ENCODE measurements at places on chromosomes 12 and 14.

- no peak for DNase-seq
These were observed 86.9 kb upstream of the STXBP6 start for GRCh38 chr14:25136811-25137210.

DNA sequence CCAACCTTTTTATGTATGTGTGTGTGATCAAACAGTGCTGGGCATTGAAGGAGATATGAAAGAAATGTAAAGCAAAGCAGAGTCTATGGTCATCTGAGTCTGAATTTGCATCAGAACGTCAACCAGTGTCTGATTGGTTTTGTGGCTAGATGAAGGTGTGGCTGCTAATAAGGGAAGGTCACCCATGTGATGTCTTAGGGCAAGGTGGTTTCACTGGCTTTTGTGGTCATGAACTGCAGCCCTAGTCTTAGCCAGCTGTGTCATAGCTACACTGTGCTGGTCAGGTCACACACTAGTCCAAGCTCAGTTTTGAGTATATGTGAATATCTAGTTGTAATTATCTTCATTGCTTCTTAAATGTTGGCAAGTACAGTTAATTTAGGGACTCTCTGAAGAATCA lies 105.8 kb downstream of the TGFB3 start:
- peak; percentile 64 for DNase-seq

GRCh38 chr14:103738701-103739451 lies 23.3 kb downstream of the ZFYVE21 start:
- DNase-seq = no peak

GRCh38 chr12:121795034-121795968 lies 1.8 kb upstream of the RHOF start:
- DNase-seq = peak; percentile 89

DNA sequence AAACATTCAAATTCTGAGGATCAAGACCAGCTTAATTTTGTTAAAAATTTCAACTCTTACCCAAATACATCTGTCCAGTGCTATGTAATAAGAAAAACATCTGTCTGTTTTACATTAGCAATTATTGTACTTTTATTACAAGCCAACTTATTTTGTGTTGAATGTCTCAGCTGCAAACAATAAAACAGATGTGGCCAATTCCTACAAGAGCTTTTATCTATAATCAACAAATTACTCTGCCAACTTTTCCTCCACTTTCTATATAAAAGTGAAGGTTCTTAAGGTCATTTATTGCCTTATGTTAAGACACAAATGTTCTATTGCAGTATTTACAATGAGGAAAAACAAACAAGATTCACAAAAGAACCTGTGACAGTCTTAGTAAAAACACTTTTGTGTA lies 72.7 kb downstream of the NOVA1 start:
- no peak for DNase-seq

GRCh38 chr14:74275241-74275841 lies 27.4 kb downstream of the ABCD4 start:
- DNase-seq = no peak

- no peak for DNase-seq
These were observed 20.6 kb upstream of the SPATA7 start for GRCh38 chr14:88364710-88365413.

DNA sequence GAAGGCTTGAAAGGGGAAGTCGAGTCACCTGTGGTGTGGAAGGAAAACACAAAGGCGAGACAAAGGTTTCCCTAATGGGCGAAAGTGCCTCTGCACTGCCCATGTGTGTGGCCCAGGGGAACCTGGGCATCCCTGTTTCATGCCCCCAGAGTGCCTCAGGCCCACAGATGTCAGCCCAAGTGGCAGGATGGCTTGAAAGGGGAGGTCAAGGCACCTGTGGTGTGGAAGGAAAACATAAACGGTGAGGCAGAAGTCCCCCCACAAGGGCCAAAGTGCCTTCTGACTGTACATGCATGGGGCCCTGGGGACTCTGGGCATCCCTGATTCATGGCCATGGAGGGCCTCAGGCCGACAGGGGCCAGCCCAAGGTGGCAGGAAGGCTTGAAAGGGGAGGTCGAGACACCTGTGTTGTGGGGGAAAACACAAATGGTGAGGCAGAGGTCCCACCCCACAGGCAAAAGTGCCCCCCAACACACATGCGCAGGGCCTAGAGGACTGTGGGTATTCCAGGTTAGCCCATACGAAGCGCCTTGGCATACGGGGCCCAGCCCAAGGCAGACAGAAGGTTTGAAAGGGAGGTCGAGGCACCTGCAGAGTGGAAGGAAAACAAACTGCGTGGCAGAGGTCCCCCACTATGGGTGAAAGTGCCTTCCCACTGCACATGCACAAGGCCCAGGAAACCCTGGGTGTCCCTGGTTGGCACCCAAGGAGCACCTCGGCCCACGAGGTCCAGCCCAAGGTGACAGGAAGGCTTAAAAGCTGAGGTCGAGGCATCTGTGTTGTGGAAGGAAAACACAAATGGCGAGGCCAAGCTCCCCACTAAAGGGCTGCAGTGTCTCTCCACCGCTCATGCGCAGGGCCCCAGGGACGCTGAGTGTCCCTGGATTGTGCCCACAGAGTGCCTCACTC lies 382.3 kb downstream of the ALG10 start:
- DNase-seq = no peak

GRCh38 chr12:124474709-124475108 lies 92.7 kb downstream of the NCOR2 start:
- no peak for DNase-seq

- DNase-seq = no peak
These were observed 229.1 kb upstream of the OR4E1 start for GRCh38 chr14:21902561-21903181.

- no peak for DNase-seq
These were observed 53.8 kb downstream of the PLEKHG3 start for GRCh38 chr14:64758025-64758521.

DNA sequence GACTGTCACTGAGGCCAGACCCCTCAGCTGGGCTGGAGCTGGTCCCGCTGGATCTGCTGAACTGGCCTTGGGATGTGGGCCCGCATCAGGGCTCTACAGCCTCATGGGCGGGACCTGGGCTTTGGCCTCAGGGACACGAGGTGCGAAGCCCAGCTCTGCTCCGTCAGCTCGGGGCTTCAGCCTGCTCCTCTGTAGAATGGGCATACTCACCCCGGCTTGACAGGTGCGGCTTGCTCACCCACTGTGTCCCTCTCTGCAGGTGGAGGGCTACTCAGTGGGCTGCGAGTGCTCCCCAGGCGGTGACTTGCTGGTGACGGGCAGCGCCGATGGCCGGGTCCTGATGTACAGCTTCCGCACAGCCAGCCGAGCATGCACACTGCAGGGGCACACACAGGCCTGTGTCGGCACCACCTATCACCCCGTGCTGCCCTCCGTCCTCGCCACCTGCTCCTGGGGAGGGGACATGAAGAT lies 57.6 kb downstream of the BEGAIN start:
- DNase-seq = no peak

DNA sequence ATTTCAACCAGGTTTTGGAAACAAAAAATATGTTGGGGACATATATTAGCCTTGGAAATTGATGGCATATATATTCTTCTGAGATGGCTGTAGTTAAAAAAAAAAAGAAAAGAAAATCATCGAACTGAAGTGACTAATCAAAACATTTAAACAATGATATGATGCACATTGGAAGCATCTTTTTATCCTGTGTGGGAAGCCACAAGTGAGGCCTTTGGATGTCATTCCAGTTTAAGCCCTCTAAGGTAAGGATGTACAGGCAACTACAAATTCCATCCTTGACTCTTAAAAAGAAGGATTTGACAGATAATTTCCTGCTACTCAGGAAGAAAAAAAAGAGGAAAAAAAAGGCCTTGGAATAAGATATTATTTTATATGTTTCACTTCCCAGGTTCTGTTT lies 9.6 kb upstream of the PTPRB start:
- no peak for DNase-seq

- DNase-seq = no peak
These were observed 18.0 kb upstream of the ANKRD33 start for GRCh38 chr12:51869931-51870330.

DNA sequence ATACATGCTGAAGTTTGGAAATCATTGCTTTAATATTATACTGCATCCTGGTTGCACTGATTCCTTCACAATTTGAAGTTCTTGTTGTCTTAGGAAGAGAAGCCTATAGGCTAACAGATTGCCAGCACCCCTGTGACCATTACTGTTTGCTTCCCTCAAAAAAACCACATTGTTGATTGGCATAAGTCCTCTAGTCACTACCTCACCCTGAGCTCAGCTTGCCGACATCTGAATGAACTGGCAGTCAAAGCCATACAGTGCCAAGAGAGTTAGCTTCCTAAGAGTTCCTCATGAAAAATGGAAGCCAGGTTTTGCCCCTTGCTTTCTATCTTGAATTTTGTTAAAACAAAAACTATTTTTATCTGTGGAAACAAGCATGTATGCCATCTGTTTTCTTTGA lies 276.1 kb downstream of the SYT1 start:
- DNase-seq = no peak

DNA sequence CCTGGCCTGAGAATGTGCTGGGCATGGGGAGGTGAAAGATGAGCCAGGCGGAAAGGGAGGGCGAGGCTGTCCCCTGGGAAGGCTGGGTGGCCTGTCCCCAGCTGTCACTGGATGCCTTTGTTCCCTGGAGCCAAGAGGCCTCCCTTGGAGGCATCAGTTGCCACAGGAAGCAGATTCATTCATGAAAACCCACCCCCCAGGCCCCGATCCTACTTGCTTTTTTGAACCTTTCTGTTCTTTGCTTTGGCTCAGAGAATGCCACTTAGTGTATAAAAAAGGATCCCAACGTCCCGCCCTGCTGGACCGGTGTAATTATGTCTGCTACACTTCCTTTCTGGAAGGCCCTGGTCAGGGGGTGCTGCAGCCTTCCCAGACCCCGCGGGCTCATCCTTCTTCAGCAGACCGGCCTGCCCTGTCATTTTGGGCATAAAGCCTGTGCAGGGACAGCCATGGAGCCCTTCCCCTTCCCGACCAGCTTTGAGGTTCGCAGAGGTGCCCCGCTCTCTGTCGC lies 220.2 kb downstream of the SLC41A2 start:
- DNase-seq = no peak

GRCh38 chr12:123056053-123056452 lies 75.6 kb downstream of the ARL6IP4 start:
- DNase-seq = no peak

DNA sequence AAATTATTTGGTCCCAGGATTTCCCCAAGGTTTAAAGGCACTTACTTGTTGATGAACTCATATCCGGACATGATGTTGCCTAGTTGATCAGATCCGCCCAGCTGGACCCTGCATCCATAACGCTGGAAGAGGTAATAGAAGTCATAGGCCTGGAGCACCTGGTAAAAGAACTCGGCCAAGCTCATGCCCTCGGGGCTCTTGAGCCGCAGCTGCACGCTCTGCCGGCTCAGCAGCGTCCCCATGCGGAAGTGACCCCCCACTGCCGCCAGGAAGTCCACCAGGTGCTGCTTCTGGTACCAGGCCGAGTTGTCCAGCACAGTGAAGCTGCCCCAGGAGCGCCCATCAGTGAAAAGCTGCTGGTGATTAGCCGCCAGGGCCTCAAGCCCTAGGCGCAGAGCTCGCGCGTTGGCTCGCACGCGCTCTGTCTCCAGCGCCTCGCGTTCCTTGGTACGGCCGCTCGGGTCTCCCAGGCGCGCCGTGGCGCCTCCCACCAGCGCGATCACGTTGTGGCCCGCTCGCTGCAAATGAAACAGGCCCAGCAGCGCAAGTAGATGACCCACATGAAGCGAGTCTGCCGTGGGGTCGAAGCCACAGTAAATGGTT lies 545 bp downstream of the YARS2 start:
- peak; percentile 87 for DNase-seq

GRCh38 chr12:98701166-98701565 lies 56.1 kb downstream of the APAF1 start:
- DNase-seq = no peak

- no peak for DNase-seq
These were observed 82.8 kb upstream of the RASSF8 start for GRCh38 chr12:25875661-25876060.

DNA sequence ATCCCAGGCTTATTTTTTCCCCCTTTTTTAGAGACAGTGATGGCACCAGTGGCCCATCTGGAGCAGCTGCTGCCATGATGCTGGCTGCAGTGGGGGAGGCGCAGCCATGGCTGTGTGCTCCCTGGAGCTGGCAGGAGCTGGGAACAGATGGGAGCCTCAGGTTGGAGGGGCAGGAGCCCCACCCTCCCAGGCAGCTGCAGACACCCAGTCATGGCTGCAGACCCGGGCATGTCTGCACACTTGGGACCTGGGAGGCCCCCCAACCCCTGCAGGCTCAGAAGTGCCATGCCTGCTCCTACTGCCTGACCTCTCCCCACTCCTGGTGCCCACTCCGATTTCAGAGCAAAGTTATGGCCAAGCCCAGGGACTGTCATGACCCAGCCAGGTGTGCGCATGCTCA lies 25.1 kb downstream of the CDKL1 start:
- no peak for DNase-seq

- DNase-seq = no peak
These were observed 70.4 kb downstream of the TBK1 start for GRCh38 chr12:64522316-64522715.

- DNase-seq = no peak
These were observed 26.6 kb upstream of the PNMA1 start for GRCh38 chr14:73740618-73741326.

- no peak for DNase-seq
These were observed 324.4 kb upstream of the RTL1 start for GRCh38 chr14:101227611-101228594.

DNA sequence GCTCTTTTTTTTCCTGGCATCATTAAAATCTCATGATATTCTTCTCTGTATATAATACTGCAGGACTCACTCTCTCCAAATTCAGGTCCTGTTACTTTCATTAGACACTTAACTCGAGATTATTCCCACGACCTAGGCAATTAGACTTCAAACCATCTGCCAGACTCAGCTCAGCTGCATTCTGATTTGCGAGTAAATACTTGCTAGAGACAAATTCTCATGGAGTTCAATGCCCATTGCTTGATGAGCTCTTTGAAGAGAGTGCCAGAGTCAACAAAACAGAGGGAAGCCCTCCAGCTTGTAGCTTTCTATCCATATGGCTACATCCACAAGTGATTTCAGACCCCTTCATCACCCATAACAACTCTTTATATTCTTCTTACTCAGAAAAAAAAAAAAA lies 88.3 kb downstream of the GTF2A1 start:
- DNase-seq = no peak

- peak; percentile 80 for DNase-seq
These were observed 24.5 kb upstream of the PPP1R13B start for GRCh38 chr14:103871596-103872480.

DNA sequence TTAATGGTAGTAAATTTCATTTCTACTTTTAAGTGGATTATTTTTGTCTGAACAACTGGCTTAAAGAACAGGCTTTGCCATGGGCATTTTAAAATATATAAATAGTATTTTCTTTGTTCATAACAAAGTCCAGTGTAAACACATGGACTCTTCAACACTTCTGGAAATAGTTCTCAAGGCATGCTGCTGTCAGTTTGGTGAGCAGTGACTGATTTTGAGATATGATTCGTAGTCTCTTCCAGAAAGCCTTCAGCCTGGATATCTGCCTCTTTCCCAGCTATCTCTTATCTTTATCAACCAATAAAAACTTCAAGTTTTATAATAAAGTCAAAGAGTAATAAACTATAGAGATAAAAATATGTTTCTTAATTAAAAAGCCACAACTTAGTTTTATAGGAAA lies 110.7 kb downstream of the NAV3 start:
- DNase-seq = no peak
